ENCODE measurements at places on chromosomes 6 and 20. TPM values are rescaled to one million over a fixed set of nuclear protein-coding genes. Genes with fewer than 3 reads are reported as not detected.

RSPH3 gene
- polyA plus RNA-seq, result 1.3 TPM

- DNase-seq, result no peak
Measured at GRCh38 chr6:113564371-113565171, 292.6 kb upstream of the MARCKS start.

- no peak for DNase-seq
Measured at GRCh38 chr6:167272696-167273379, 18.3 kb upstream of the UNC93A start.

- DNase-seq, result no peak
Measured at GRCh38 chr20:41889126-41889843, 271.1 kb upstream of the CHD6 start.

GRCh38 chr20:9877932-9878495 lies 39.1 kb upstream of the PAK5 start:
- DNase-seq, result no peak

NRN1 gene
- 0.13 TPM for polyA plus RNA-seq

- no peak for DNase-seq
Measured at GRCh38 chr20:32681175-32682084, 7.7 kb upstream of the C20orf203 start.

CASS4 gene
- polyA plus RNA-seq, result 11.2 TPM

EFCAB8 gene
- polyA plus RNA-seq, result not detected

DNA sequence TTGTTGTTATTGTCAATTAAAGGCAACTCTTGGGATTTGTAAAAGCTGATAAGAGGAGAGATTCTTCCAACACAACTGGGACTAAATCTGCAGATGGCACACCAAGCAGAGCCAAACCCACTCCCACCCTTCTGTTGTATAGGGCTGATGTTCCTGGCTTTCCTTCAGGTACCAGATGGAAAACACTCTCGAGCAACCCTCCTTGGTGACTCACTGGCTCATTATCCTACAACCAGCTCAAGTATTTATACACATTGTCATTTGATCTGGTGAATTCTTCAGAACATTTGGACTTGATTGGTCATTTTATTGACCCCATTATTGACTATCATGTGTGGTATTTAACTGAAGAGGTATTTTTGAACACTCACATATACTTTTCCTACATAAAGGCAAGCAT lies 190.3 kb upstream of the PCSK2 start:
- no peak for DNase-seq

COQ3 gene
- 7.7 TPM for polyA plus RNA-seq
